HCT116 (cell line): ENCODE measurements at places on chromosomes 2 and 18. TPM values are rescaled to one million over a fixed set of nuclear protein-coding genes. Genes with fewer than 3 reads are reported as not detected.

- DNase-seq: no peak
These were observed 767 bp upstream of the NPPC start for GRCh38 chr2:231926761-231927565.

GRCh38 chr18:79393181-79393634 is 2.5 kb upstream of the NFATC1 start:
- no peak for DNase-seq

STK11IP gene
- 45.0 TPM for total RNA-seq

DNA sequence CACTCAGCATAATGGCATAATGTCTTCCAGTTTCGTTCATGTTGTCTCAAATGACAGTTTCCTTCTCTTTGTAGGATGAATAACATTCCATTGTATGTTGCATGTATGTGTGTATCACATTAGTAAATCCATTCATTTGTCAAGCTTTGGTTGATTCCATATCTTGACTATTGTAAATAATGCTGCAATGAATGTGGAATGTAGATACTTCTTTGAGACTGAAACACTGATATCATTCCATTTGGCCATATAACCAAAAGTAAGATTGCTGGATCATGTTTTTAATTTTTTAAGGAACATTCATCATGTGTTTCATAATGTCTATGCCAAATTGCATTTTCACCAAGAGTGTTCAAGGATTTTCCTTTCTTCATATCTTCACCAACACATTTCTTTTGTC is 1711.4 kb upstream of the PIK3C3 start:
- no peak for DNase-seq

- peak; percentile 94 for DNase-seq
These were observed 48.1 kb downstream of the MERTK start for GRCh38 chr2:111946294-111947114.

GRCh38 chr2:74093840-74094239 is 53.9 kb downstream of the BOLA3 start:
- no peak for DNase-seq

GRCh38 chr18:3710712-3711301 is 260.8 kb downstream of the TGIF1 start:
- DNase-seq: no peak

RETSAT gene
- total RNA-seq: 59.7 TPM

GRCh38 chr2:281381-281780 is 6.5 kb downstream of the ALKAL2 start:
- DNase-seq: no peak

DNA sequence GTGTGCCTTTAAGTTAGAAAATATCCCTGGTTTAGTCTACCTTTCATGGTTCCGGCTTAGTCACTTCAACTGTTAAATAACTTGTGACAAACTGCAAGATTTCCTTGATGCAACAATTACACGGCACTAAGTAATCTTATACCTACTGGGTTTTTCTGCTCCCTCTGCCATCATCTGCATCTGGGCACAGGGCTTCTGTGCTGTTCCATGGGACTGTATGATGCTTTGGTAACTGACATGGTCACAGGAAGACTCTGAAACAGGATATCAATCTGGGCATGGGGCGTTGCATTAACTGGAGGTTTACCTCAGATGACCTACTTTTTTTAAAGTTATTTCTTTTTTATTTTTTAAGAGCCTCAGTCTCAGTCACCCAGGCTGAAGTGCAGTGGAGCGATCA is 365.4 kb downstream of the SS18 start:
- DNase-seq: no peak

LRP2 gene
- total RNA-seq: 0.20 TPM

DNA sequence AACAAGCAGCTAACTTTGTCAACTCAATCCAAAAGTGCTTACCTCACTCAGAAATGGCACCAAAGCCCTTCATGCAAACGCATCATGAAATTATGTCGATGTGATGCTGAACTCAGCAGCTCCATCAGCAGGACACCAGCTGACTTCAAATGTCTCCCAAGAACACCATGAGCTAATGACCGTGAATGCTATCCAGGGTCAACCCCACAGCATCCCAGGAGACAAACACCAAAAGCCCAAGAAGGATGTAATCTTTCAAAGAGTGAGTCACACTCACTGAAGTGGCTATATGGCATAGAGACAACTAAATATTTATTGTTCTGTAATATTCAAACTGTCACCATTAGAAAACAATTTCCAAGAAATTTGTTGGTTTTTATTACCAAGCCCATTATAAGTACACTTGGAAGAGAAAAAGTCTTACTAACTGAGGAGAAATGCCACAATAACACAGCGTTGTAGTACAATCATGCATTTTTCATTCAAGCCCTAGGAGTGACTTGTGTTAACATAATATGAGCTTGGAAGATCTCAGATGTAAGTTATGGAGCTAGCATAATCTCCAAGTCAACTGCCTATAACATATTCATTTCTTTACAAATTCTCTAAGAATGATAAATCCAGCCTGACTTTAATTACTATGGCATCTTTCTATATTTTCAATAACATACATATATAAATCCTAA is 165.0 kb upstream of the CCDC68 start:
- DNase-seq: no peak

GRCh38 chr2:9832586-9832985 is 10.7 kb upstream of the TAF1B start:
- no peak for DNase-seq

ARMC9 gene
- total RNA-seq: 16.4 TPM

HOXD13 gene
- not detected for total RNA-seq

FOXI3 gene
- not detected for total RNA-seq

DNA sequence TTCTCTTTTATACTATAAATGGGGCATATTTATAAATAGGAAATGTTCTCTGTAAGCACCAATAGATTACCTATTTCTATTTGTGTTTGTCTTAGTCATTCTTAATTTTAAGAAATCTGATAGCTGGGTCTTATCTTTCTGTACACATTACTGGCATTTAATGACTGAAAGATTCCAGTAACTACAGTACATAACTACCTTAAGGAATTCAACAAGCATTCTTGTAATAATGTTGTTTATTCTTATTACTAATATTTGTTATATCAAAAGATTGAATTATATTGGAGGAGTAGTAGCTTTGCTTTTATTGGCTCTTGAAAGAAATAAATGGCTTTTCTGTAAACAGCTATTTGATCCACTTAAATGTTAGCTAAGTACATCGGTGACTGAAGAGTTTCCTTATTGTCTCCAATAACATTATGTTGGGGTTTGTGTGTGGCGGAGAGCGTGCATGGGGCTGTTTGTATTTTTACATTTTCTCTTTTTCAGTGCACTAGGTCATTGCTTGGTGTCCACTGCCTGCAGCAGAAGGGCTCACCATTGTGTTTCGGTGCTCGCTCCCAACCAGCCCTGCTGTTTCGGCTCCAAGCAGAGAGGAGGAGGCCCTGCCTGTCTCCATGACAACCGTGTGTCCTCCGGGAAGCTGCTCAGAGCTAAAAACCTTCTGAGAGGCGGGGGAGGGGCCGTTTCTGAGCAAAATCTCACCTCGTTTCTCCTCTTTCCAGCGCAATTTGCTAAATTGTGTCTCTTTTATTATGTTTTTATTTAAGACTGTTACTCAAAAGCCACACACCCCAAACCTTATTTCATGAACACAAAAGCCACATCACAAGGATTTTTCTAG is 112.5 kb upstream of the SLC38A11 start:
- DNase-seq: no peak

GRCh38 chr2:233449921-233450863 is 95.9 kb downstream of the DGKD start:
- DNase-seq: no peak

- DNase-seq: no peak
These were observed 46.8 kb upstream of the EML6 start for GRCh38 chr2:54676656-54677055.

FAM161A gene
- 7.3 TPM for total RNA-seq

GRCh38 chr2:191321861-191322662 is 76.9 kb downstream of the MYO1B start:
- peak; percentile 21 for DNase-seq

CERKL gene
- 0.66 TPM for total RNA-seq

DNA sequence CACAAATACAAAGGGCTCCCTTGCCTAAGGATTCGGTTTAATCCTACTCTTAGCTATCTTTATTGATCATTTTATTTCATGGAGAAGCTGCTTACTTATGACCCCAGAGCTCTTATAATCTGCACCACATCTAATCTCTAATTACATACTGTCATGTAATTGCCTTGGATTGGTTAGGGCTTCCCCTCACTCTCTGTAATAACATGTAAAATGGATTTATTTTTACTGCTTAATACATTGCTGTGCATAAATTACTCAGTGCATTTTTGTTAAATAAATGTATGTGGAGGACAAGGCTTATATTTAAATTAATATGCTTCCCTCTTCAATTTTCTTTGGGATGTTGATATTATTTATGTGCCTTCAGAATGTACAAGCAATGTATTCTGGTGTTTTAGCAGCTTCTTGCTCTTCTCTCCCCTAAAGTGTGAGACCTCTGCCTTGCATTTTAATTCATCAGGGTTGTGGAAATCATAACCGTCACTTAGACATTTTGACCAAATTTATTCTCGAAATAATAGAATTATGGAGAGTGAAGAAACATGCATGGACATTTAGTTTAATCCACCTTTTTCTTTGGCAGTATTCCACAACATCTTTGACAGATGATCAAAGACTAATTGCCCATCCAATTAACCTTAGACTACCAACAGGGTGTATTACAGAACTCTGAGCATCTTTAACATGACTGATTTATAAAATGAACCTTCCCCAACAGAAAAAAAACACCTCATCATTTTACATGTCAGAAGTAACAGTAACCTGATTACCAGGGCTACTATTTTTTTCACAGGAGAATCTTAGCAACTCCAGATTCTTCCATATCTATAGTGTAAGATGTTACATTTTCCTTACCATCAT is 692.6 kb downstream of the LRRTM4 start:
- no peak for DNase-seq

IL1A gene
- total RNA-seq: 0.10 TPM

DNA sequence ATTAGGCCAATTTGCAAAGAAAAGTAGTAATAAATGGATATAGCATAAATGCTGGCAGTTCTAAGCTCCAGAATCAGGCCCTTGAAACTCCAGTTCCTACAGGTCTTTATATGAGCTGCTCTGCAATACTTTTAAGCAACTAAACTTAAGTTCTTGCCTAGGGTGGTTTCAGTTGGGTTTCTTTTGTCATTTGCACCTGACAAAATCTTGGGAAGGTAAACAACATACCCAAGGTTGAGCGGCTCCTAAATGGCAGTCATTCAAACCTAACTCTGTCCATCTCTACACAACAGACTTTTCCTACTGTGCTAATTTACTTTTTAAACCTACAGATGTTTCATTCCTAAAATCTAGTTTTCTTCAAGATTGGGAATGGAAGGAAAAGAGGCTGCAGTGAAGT is 9.3 kb upstream of the KANSL1L start:
- DNase-seq: no peak

GRCh38 chr18:65876310-65876709 is 125.5 kb downstream of the CDH7 start:
- DNase-seq: no peak

GRCh38 chr18:59202258-59202820 is 17.6 kb upstream of the GRP start:
- no peak for DNase-seq

DNA sequence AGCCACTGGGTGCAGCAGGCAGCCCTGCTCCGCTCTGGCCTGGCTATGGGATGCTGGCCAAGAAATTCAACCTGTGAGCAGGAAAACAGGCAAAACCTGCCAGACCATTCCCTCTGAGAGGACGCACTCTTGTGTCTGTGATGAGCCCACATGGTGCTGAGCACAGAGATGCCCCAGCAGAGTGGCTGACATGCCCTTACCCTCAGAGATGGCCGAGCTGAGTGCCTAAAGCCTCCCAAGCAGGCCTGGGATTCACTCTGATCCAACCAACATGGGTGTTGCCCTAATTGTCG is 34.3 kb upstream of the TAF1B start:
- no peak for DNase-seq

DNA sequence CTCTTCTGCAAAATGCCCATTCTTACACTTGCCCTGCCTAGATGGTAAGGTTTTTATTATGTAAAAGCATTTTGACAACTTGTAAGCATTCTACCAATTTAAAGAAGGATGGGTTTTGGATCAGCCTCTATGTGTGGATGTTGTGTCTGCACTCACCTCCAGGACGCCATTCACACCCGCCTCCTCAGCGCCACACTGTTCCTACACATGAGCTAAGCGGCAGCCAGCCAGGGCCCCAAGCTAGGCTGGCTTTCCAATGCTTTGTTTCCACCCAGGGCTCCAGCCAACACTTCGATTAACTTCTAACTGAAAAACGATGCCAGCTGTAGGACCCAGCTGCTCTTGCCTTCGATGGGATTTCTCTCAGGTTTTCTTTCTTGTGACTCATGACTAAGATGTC is 73.3 kb upstream of the FZD7 start:
- DNase-seq: no peak

ABCG5 gene
- not detected for total RNA-seq

DNA sequence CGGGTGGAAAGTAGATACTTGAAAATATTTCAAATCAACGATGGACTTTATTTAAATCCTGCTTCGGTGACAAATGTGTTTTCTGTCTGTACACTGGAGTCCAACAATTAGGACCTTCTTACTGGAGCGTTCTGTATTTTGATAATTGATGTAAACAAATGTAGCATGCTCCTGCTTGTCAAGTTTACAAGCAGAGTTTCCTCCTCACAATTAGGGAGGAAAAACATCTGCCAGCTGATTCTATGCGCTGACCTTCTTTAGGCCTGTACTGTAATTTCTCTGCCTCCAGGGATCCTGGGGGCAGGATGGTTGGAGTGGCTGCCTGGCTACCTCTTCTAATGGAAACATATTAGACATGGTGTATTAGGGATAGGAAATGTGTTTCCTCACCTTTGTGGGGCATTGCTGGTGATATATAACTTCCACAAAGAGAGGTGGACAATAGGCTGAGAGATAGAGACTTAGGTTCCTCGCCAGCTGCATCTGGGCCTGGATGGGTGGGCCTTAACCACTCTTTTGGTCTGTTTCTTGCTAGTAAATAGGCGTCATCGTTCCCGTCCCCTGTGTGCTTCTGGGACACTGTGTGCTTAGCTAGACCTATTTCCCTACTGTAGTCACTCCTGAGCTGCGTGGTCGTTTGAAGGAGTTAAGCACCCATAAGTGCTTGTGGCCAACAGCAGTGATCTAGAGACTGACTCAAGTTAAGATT is 19.3 kb downstream of the GATA6 start:
- no peak for DNase-seq

COL4A3 gene
- 4.9 TPM for total RNA-seq

CAPN14 gene
- total RNA-seq: not detected

DNA sequence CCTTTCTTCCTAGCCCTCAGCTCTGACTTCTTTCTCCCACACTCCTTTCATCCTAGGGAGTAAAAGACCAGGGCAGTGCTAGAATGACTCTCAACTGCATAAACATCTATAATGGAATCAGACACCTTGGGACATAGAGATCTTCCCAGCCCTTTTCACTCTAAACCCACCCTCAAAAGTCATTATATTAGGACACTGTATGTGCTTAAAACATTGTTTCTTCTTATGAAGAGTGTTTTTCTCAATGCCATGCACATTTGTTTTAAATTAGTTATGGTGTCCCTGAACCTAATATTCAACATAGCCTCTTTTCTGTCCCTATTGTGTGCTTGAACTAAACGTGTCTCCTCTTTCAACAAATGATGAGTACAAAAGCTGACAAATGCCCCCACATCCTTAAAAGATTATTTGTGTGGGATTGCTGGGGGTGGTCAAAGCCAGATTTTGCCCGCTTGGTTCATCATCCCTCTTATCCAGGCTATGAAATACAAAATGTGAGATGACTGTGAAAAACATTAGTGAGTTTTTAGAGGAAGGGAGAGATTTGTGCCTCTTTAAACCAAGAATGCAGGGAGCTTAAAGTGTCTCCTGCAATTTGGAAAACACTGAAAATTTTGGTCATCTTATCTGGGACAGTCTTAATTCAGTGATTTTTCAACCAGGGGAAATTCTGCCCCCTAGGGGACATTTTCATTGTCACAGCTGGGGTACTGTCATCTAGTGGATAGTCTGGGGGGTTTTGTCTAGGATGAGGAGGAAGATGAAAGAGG is 29.0 kb downstream of the SERPINB5 start:
- DNase-seq: peak; percentile 19
